HFFc6 (cell line): ENCODE measurements at places on chromosomes 1 and 21. TPM values are rescaled to one million over a fixed set of nuclear protein-coding genes. Genes with fewer than 3 reads are reported as not detected.

GRCh38 chr1:203930342-203930741 is 68.9 kb downstream of the SNRPE start:
- DNase-seq, result no peak
- H3K27ac ChIP-seq, result no peak overlapping the region
- H3K36me3 ChIP-seq, result no peaks in the 10 kb centered on the region
- H3K4me3 ChIP-seq, result no peak overlapping the region
- H3K4me1 ChIP-seq, result peaks cover 14% of the 10 kb centered on the region

GRCh38 chr1:227574926-227575325 is 11.6 kb downstream of the ZNF678 start:
- DNase-seq, result no peak
- peaks cover 52% of the 10 kb centered on the region for H3K36me3 ChIP-seq
- no peaks in the 10 kb centered on the region for H3K4me1 ChIP-seq
- no peak overlapping the region for H3K4me3 ChIP-seq
- H3K27me3 ChIP-seq, result no peaks in the 10 kb centered on the region

- H3K4me1 ChIP-seq, result peaks cover 45% of the 10 kb centered on the region
- H3K36me3 ChIP-seq, result no peaks in the 10 kb centered on the region
- peak overlapping the region; percentile 55 for H3K4me3 ChIP-seq
- peak; percentile 79 for DNase-seq
- peaks cover 10% of the 10 kb centered on the region for H3K27me3 ChIP-seq
Measured at GRCh38 chr21:45818276-45818903, 163.2 kb upstream of the COL6A1 start.

GRCh38 chr1:15246960-15247614 is at the start of gene FHAD1:
Gene FHAD1, plus strand, starts transcription at chr1:15247223. Its CDS starts 4,562 bp downstream, at chr1:15251785.
- H3K36me3 ChIP-seq, result no peaks in the 10 kb centered on the region
- DNase-seq, result peak; percentile 8
- H3K4me3 ChIP-seq, result peak within 1 kb of the TSS; percentile 59
- H3K4me1 ChIP-seq, result peaks cover 41% of the 10 kb centered on the region
- H3K27ac ChIP-seq, result no peak within 1 kb of the TSS
- peaks cover 56% of the 10 kb centered on the region for H3K27me3 ChIP-seq

GRCh38 chr1:17335821-17336710 is 28.1 kb downstream of the PADI4 start:
- H3K27me3 ChIP-seq, result peaks cover 43% of the 10 kb centered on the region
- H3K4me1 ChIP-seq, result no peaks in the 10 kb centered on the region
- DNase-seq, result peak; percentile 55
- peaks cover 6% of the 10 kb centered on the region; the same call in 1 of the 2 replicates for H3K36me3 ChIP-seq
- no peak overlapping the region for H3K4me3 ChIP-seq

DNA sequence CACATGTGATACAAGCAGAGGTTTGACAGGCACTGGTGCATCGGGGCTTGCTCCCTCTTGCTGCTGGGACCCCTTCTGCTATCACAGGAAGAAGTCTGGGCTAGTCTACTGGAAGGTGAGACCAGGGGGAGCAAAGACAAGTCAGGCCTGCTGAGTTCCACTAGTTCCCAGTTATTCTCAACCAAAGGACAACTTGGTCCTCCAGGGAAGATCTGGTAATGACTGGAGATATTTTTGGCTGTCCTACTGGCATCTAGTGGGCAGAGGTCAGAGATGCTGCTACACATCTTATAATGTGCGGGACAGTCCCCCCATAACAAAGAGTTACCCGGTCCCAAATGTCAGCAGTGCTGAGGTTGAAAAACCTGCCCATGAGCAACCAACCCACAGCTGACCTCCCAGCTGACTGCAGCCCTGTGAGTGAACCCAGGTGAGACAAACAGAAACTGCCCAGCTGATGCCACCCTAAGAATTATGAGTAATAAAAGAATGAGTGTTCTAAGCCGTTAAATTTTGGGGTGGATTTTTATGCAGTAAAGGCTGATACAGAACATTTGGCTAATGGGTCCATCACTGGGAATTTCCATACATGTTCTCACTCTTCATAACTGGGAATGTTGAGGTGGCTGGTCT is 71.6 kb downstream of the NENF start:
- no peak for DNase-seq
- H3K36me3 ChIP-seq, result no peaks in the 10 kb centered on the region
- no peaks in the 10 kb centered on the region for H3K4me1 ChIP-seq
- no peak overlapping the region for H3K4me3 ChIP-seq

- peaks cover 13% of the 10 kb centered on the region for H3K27me3 ChIP-seq
- H3K36me3 ChIP-seq, result no peaks in the 10 kb centered on the region
- no peak overlapping the region for H3K27ac ChIP-seq
- DNase-seq, result no peak
- no peaks in the 10 kb centered on the region for H3K4me1 ChIP-seq
- H3K4me3 ChIP-seq, result no peak overlapping the region
Measured at GRCh38 chr1:169100208-169100607, 6.3 kb upstream of the ATP1B1 start.

GRCh38 chr1:225995919-225996864 is 3.0 kb downstream of the SDE2 start:
- peak overlapping the region; percentile 97 for H3K4me3 ChIP-seq
- DNase-seq, result no peak
- peaks cover 2% of the 10 kb centered on the region; the same call in 1 of the 2 replicates for H3K27me3 ChIP-seq
- peak overlapping the region; percentile 12 for H3K27ac ChIP-seq
- peaks cover 31% of the 10 kb centered on the region for H3K36me3 ChIP-seq

DNA sequence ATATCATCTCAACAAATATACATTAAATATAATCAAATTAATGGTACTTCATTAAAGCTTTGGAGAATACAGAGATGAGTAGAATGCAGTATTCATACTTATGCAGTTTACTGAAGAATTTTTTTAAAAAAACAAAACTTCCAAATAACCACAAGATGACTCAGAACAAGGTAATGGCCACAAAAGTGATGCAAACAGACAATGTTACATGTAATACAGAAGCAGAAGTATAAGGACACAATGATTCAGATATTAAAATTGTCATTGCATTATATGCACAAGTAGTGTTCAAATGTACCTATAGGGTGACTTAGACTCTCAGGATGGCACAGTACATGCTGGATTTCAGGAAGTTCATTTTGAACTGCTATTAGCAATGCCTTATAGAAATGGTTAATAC is 227.2 kb upstream of the ST6GALNAC5 start:
- H3K27ac ChIP-seq, result no peak overlapping the region
- H3K4me1 ChIP-seq, result no peaks in the 10 kb centered on the region
- no peak for DNase-seq
- H3K4me3 ChIP-seq, result no peak overlapping the region

DNA sequence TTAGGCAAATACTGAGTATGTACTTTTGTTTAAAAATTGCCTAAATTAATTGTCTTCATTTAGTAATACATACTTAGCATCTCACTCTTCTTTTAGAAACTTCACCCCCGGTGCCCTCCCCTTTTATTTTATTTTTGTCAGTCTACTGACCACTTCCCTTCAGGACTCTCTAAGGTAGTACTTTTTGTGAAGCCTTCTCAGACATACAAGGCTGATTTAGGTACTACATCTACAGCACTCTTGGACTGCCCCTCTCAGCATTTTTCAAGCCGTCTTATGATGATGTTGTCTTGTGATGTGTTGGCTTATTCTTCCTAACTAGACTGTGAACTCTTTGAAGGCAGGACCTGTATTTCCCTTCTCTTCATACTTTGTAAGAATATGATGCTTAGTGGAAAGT is 24.7 kb downstream of the RPS6KC1 start:
- H3K4me1 ChIP-seq, result no peaks in the 10 kb centered on the region; the same call in 1 of the 2 replicates
- H3K36me3 ChIP-seq, result no peaks in the 10 kb centered on the region; the same call in 1 of the 2 replicates
- no peak for DNase-seq
- no peak overlapping the region for H3K4me3 ChIP-seq

DNA sequence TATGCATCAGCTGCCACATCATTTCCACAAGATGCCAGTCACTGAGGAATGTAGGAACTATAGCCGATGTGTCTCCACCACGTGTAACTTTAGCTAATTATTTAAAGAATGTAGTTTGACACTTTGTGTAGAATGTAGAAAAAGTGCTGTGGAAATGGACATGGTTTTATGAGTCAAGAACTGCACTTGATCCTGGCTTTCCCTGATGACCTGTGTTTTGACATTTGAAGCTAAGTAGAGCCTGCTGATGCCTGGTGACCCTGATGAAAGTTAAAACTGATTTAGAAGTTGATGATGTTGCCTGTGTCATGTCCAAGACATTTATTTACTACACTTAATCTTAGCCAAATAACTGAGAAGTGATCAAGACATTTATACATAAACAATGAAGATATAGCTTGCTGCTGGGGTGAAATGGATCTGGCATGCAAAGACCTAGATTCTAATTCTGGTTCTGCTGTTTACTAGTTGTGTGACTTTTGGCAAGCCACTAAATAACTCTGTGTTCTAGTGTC is 4.4 kb upstream of the OSBPL9 start:
- peaks cover 43% of the 10 kb centered on the region for H3K4me1 ChIP-seq
- H3K36me3 ChIP-seq, result peaks cover 1% of the 10 kb centered on the region
- peaks cover 2% of the 10 kb centered on the region; the same call in 1 of the 2 replicates for H3K27me3 ChIP-seq
- DNase-seq, result peak; percentile 6
- H3K4me3 ChIP-seq, result no peak overlapping the region

DNA sequence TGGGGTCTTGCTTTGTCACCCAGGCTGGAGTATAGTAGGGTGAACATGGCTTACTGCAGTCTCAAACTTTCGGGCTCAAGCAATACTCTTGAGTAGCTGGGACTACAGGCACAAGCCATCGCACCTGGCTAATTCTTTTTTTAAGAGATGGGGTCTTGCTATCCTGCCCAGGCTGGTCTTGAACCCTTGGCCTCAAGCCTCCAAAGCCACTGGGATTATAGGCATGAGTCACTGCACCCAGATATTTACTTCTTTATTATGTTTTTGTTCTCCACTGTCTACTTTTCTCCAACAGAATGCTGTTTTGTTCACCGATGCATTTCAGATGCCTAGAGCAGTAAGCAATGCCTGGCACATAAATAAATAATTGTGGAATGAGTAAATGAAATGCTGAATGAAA is 72.4 kb downstream of the ADCY10 start:
- no peaks in the 10 kb centered on the region for H3K4me1 ChIP-seq
- no peaks in the 10 kb centered on the region for H3K36me3 ChIP-seq
- peaks cover 4% of the 10 kb centered on the region for H3K27me3 ChIP-seq
- no peak for DNase-seq

- H3K27ac ChIP-seq, result no peak overlapping the region
- DNase-seq, result no peak
- no peaks in the 10 kb centered on the region for H3K36me3 ChIP-seq
- peaks cover 1% of the 10 kb centered on the region; the same call in 1 of the 2 replicates for H3K27me3 ChIP-seq
- H3K4me3 ChIP-seq, result no peak overlapping the region
- H3K4me1 ChIP-seq, result peaks cover 54% of the 10 kb centered on the region
Measured at GRCh38 chr1:56908619-56909221, 54.1 kb downstream of the C8A start.

- DNase-seq, result no peak
- H3K27me3 ChIP-seq, result no peaks in the 10 kb centered on the region; the same call in 1 of the 2 replicates
- peaks cover 27% of the 10 kb centered on the region for H3K36me3 ChIP-seq
- H3K4me3 ChIP-seq, result no peak overlapping the region; the same call in 1 of the 2 replicates
- H3K27ac ChIP-seq, result no peak overlapping the region
- H3K4me1 ChIP-seq, result peaks cover 43% of the 10 kb centered on the region
Measured at GRCh38 chr1:108750476-108751181, 4.2 kb downstream of the STXBP3 start.

- H3K4me1 ChIP-seq, result peaks cover 40% of the 10 kb centered on the region
- peak; percentile 68 for DNase-seq
- H3K27ac ChIP-seq, result peak overlapping the region; percentile 27; the same call in 1 of the 2 replicates
Measured at GRCh38 chr1:89068291-89068690, 3.3 kb upstream of the GBP1 start.

DNA sequence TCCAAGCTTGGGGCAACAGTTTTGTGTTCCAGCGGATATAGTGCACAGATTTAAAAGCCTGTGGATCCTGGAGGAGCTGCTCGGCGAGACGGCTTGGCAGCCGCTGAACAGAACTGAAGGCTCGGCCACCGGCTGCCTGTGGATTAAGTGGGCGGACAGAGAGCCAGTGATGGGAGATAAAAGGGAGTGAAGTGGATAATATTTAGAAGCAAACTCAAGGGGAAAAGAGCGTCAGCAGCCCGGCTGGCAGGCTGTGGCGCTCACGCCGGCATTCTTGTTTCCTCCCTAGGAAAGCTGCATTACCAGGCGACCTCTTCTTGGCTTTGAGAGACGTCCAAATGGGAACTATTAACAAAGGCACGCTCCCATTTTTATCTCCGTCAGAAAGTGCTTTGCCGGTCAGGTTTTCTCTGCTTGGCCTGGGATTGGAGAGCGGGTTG is 10.4 kb downstream of the TRABD2B start:
- H3K27ac ChIP-seq, result no peak overlapping the region
- no peak overlapping the region for H3K4me3 ChIP-seq
- H3K36me3 ChIP-seq, result no peaks in the 10 kb centered on the region
- peaks cover 9% of the 10 kb centered on the region; the same call in 1 of the 2 replicates for H3K4me1 ChIP-seq
- peaks cover 7% of the 10 kb centered on the region for H3K27me3 ChIP-seq

- H3K27ac ChIP-seq, result no peak overlapping the region
- DNase-seq, result peak; percentile 7
- H3K4me3 ChIP-seq, result no peak overlapping the region
- no peaks in the 10 kb centered on the region for H3K36me3 ChIP-seq
- H3K4me1 ChIP-seq, result peaks cover 13% of the 10 kb centered on the region
Measured at GRCh38 chr1:96313216-96313615, 408.4 kb upstream of the PTBP2 start.

DNA sequence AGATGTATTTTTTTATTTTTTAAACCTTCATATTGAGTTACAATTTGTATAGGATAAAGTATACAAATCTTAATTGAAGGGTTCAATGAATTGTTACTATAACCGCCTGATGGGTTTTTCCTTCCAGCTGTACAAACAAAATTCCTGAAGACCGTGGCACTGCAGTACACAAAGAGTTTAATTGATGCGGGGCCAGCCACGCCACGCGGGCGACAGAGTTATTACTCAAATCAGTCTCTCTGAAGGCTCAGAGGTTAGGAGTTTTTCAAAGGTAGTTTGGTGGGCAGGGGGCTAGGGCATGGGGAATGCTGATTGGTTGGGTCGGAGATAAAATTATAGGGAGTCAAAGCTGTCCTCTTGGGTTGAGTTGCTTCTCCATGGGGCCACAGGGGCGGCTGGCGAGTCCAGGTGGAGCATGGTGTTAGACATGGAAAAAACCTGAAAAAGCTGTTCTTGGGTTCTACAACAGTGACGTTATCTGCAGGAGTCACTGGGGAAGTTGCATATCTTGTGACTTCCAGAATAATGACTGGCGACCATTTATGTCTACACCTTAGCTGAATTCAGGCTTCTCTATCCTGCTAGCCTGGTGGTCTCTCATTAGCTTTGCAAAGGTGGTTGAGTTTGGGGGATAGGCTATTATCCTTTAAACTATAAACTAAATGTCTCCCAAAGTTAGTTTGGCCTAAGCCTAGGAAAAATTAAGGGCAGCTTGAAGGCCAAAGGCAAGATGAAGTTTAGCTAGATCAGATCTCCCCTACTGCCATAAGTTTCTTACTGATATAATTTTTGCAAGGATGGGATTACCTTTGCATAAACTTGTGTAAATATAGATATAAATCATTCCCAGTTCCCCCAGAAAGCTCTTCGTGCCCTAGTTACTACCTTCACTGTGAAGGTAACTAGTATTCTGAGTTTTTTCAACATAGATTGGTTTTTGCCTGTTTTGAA is 13.0 kb upstream of the TMEM9 start:
- H3K4me1 ChIP-seq, result peaks cover 17% of the 10 kb centered on the region
- no peak for DNase-seq
- no peak overlapping the region for H3K4me3 ChIP-seq
- H3K27ac ChIP-seq, result no peak overlapping the region

Gene SPATA21
- total RNA-seq, result not detected in 2 replicates

Gene SPRR2A
- not detected in 3 replicates for total RNA-seq

Gene MEX3A
- total RNA-seq, result 2.0 to 2.7 TPM (median 2.4 TPM) in 3 replicates

Gene RGS16
- 0.43 to 0.67 TPM (median 0.55 TPM) in 3 replicates for total RNA-seq

Gene ZNF326
- total RNA-seq, result 16.6 to 19.4 TPM (median 17.0 TPM) in 3 replicates

Gene MYOG
- not detected in 3 replicates for total RNA-seq

Gene VHLL
- total RNA-seq, result not detected in 2 replicates

Gene TMOD4
- not detected in 2 replicates for total RNA-seq

Gene PHC2
- 88.8 to 99.8 TPM (median 99.6 TPM) in 3 replicates for total RNA-seq

Gene DPT
- not detected in 3 replicates for total RNA-seq

Gene VANGL2
- not detected in 3 replicates for total RNA-seq

Gene AIM2
- not detected in 3 replicates for total RNA-seq

Gene LIN28A
- not detected in 3 replicates for total RNA-seq

Gene CSMD2
- total RNA-seq, result 1.1 to 2.9 TPM (median 2.6 TPM) in 3 replicates
